Osteocyte (in vitro differentiated cells): ENCODE measurements at places on chromosomes 7 and 10. TPM values are rescaled to one million over a fixed set of nuclear protein-coding genes. Genes with fewer than 3 reads are reported as not detected.
A peak's percentile ranks its signal among the peaks of the same experiment; 100 is the strongest.

PTF1A gene
- not detected in 2 replicates for total RNA-seq

GIMAP6 gene
- total RNA-seq = not detected in 2 replicates

NEUROG3 gene
- not detected in 2 replicates for total RNA-seq

FAM204A gene
- total RNA-seq = 62.3 and 66.6 TPM in 2 replicates

RET gene
- total RNA-seq = 0.43 and 1.1 TPM in 2 replicates

DNAJB12 gene
- total RNA-seq = 42.4 and 43.0 TPM in 2 replicates

JAKMIP3 gene
- 0.64 and 0.65 TPM in 2 replicates for total RNA-seq

TLX1 gene
- total RNA-seq = not detected in 2 replicates

NPFFR1 gene
- not detected in 2 replicates for total RNA-seq

SRGN gene
- total RNA-seq = 30.0 and 35.9 TPM in 2 replicates

ZNF503 gene
- 38.5 and 42.1 TPM in 2 replicates for total RNA-seq

TSPAN12 gene
- 13.2 and 14.0 TPM in 2 replicates for total RNA-seq

DNA sequence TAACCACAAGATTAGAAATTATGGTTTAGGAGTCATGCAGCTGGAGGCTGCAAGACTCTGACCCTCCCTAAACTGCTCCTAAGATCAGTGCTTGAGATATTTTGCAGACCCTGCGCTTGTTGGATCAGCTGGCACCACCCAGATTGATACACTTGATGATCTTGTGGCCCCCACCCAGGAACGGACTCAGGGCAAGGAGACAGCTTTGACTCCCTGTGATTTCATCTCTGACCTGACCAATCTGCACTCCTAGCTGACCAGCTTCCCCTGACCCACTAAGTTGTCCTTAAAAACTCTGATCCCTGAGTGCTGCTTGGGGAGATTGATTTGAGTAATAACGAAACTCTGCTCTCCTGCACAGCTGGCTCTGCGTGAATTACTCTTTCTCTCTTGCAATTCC, 8.0 kb upstream of the RAB18 start:
- H3K4me3 ChIP-seq = no peak overlapping the region
- H3K27me3 ChIP-seq = peaks cover 88% of the 10 kb centered on the region
- DNase-seq = no peak
- H3K4me1 ChIP-seq = no peaks in the 10 kb centered on the region

- no peak for DNase-seq
- H3K27me3 ChIP-seq = no peaks in the 10 kb centered on the region
- no peak overlapping the region for H3K4me3 ChIP-seq
- no peaks in the 10 kb centered on the region for H3K36me3 ChIP-seq
- H3K27ac ChIP-seq = no peak overlapping the region
Observed at GRCh38 chr7:52079726-52080125, 763.1 kb upstream of the COBL start.

GRCh38 chr10:71939861-71940474, 24.2 kb upstream of the CHST3 start:
- no peak for DNase-seq
- no peaks in the 10 kb centered on the region for H3K36me3 ChIP-seq
- H3K27ac ChIP-seq = no peak overlapping the region
- H3K4me1 ChIP-seq = no peaks in the 10 kb centered on the region
- peaks cover 21% of the 10 kb centered on the region for H3K27me3 ChIP-seq

- no peaks in the 10 kb centered on the region for H3K27me3 ChIP-seq
- H3K4me1 ChIP-seq = peaks cover 2% of the 10 kb centered on the region
- no peak overlapping the region for H3K4me3 ChIP-seq
- no peak overlapping the region for H3K27ac ChIP-seq
- no peak for DNase-seq
Observed at GRCh38 chr7:38736138-38736537, 105.0 kb upstream of the AMPH start.

GRCh38 chr10:52814506-52814905, 41.9 kb upstream of the MBL2 start:
- no peaks in the 10 kb centered on the region for H3K36me3 ChIP-seq
- no peak overlapping the region for H3K27ac ChIP-seq
- H3K4me3 ChIP-seq = no peak overlapping the region
- no peak for DNase-seq
- H3K27me3 ChIP-seq = peaks cover 17% of the 10 kb centered on the region
- no peaks in the 10 kb centered on the region for H3K4me1 ChIP-seq

- DNase-seq = no peak
- no peaks in the 10 kb centered on the region for H3K36me3 ChIP-seq
- H3K4me3 ChIP-seq = no peak overlapping the region
- H3K27me3 ChIP-seq = no peaks in the 10 kb centered on the region
Observed at GRCh38 chr7:105309235-105310169, 79.2 kb downstream of the SRPK2 start.

- peaks cover 29% of the 10 kb centered on the region for H3K36me3 ChIP-seq
- H3K4me1 ChIP-seq = peaks cover 9% of the 10 kb centered on the region
Observed at GRCh38 chr7:94432817-94433216, 38.1 kb downstream of the COL1A2 start.

DNA sequence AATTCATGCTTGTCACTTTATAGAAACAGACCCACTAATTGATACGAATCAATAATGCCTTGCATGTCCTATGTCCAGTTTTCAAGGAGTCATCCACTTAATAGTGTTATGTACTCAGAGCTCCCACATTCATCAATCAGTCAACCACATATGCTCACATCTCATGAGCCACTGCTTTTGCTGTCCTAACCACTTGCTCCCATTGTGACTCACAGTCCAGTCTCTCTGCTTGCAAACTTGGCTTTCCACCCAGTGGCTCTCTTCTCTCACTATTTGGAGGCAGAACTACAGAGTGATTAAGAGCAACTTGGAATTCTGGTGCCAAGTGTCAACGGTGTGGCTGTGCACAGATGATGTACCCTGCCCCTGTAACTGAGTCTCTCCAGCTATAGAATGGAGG, 166.0 kb downstream of the SNX13 start:
- no peak overlapping the region for H3K4me3 ChIP-seq
- no peaks in the 10 kb centered on the region for H3K4me1 ChIP-seq
- H3K27ac ChIP-seq = no peak overlapping the region
- no peaks in the 10 kb centered on the region for H3K36me3 ChIP-seq
- no peak for DNase-seq

DNA sequence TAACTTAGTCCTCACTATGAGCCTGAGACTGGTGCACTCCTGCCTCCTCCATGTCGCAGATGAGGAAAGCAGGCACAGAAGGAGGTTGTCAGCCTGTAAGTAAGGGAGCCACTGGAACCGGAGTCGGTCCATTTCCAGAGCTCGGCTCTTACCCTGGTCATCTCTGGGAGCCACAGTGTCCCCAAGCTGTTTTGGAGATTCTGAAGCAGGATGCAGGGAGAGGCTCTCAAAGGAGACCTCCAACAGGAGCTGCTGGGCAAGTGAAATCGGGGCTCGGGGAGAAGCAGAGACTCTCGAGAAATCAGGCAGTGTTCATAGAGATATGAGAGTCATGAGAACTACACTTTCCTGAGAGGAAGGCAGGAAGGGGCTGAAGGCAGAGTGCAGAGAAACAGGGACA, 39.0 kb downstream of the VSTM4 start:
- peaks cover 14% of the 10 kb centered on the region for H3K27me3 ChIP-seq
- H3K4me3 ChIP-seq = no peak overlapping the region
- H3K36me3 ChIP-seq = no peaks in the 10 kb centered on the region
- DNase-seq = peak; percentile 77

- H3K4me1 ChIP-seq = peaks cover 11% of the 10 kb centered on the region
- H3K27me3 ChIP-seq = no peaks in the 10 kb centered on the region
- H3K36me3 ChIP-seq = peaks cover 10% of the 10 kb centered on the region
- H3K4me3 ChIP-seq = no peak overlapping the region
- peak overlapping the region; percentile 9 for H3K27ac ChIP-seq
Observed at GRCh38 chr7:97145068-97145467, 27.6 kb downstream of the SDHAF3 start.

DNA sequence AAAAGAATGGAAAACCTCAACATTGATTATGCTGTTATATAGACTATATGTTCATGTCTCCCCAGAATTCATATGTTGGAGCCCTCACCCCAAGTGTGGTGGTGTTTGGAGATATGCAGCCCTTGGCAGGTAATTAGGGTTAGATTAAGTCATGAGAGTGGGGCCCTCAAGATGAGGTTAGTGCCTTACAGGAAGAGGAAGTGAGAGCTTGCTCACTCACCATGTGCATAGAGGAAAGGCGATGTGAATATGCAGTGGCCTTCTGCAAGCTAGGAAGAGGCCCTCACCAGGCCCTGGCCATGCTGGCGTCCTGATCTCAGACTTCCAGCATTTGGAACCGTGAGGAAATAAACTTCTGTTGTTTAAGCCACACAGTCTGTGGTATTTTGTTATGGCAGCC, 14.8 kb downstream of the ZNF33A start:
- H3K36me3 ChIP-seq = peaks cover 73% of the 10 kb centered on the region
- H3K27ac ChIP-seq = no peak overlapping the region
- H3K27me3 ChIP-seq = no peaks in the 10 kb centered on the region
- DNase-seq = no peak

DNA sequence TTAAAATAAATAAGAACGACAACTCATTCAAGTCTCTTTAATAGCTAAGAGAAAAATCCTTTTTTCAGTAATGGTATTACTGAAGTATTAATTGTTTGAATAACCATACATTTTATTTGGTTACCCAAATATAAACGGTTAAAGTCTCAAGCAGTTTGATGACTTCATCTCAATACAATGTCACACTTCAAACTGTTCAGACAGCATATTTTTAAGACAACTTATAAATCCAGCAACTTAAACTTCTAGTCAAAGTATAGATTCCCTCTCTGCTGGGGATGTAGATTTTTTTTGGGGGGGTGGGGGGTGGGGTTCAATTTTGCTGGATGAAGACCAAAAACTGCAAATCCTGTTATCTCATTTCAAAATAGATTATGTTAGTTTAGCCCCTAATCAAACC, 42.0 kb downstream of the GNA12 start:
- no peaks in the 10 kb centered on the region for H3K36me3 ChIP-seq
- peak overlapping the region; percentile 85 for H3K27ac ChIP-seq
- no peaks in the 10 kb centered on the region for H3K27me3 ChIP-seq
- peak overlapping the region; percentile 22 for H3K4me3 ChIP-seq

DNA sequence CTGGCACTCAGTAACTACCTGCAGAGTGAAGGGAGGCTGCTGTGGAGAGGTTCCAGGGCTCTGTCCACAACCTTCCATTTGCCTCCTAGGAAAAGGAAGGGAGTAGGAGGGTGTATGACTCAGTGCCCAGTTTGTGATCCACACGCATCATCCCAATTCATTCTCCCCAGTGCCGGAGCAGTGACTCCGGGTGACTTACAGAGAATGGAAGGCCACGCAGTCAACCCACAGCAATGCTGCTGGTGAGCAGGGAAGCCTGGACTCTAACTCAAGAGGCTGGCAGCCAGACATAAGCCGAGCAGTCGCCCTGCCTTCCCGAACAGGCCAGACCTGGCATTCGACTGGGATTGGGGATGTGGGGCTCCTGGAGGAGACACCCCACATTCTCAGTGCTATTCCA, 139.9 kb downstream of the SH3PXD2A start:
- H3K27ac ChIP-seq = no peak overlapping the region
- H3K27me3 ChIP-seq = no peaks in the 10 kb centered on the region
- no peak for DNase-seq
- H3K4me1 ChIP-seq = peaks cover 3% of the 10 kb centered on the region
- no peaks in the 10 kb centered on the region for H3K36me3 ChIP-seq
- H3K4me3 ChIP-seq = no peak overlapping the region

DNA sequence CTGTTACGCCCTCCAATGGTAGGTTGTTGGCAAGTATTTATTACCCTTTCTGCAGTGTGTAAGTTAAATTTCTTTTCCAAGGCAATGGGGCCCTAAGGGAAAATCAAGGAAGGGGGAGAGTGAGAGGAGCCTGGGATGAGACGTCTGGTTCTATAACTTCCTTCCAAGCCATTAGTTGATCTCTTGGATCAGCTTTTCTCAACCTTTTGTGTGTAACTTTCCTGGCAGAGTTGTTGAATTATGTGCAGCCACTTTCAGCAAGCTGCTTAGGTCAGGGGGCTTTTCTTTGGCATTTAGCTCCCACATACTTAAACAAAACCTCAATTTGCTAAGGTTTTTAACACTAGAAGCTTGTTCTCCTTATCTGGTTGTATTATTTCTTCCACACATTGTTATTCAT, 127.1 kb downstream of the NXPH1 start:
- H3K4me1 ChIP-seq = no peaks in the 10 kb centered on the region
- no peak for DNase-seq
- no peak overlapping the region for H3K27ac ChIP-seq
- H3K36me3 ChIP-seq = no peaks in the 10 kb centered on the region

DNA sequence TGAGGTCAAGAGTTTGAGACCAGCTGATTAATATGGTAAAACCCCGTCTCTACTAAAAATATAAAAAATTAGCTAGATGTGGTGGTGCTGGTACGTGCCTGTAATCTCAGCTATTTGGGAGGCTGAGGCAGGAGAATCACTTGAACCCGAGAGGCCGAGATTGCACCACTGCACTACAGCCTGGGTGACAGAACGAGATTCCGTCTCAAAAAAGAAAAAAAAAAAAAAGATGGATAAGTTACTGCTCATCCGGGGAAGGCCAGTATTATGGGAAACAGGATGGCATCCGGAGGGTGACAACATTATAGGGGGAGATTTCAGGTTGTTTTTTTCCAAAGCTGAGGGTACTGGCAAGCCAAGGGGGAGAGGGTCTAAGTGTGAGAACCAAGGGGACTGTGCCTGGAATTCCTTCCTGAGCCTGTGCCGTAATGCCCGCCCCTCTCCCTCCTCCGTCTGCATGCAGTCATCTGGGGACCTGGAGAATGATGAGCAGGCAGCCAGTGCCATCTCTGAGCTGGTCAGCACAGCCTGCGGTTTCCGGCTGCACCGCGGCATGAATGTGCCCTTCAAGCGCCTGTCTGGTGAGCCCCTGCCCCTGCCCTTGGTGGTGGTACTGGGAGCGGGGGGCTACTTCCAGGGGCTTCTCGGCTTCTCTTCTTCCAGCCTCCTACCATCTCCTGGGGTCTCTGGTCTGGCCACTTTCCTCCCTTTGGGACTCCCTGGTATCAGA, 4.4 kb downstream of the LAMTOR4 start:
- no peaks in the 10 kb centered on the region for H3K27me3 ChIP-seq
- no peak for DNase-seq
- H3K4me3 ChIP-seq = no peak overlapping the region
- H3K27ac ChIP-seq = peak overlapping the region; percentile 31

DNA sequence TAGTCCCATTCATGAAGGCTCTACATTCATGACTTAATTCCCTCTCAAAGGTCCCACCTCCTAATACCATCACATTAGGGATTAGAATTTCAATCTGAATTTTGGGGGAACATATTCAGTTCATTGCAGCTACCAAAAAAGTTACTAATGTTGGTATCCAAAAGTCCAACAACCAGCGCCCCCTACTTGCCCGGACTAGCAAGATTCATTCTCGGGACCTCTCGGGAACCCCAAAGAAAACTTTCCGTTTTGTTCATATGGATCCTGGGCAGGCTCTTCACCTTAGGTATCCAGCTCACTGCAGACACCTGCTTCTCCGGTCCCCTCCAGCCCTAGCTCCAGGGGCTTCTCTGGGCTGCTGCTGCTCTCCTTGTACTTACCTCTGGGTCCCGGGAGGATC, 8.9 kb upstream of the GRK5 start:
- H3K27me3 ChIP-seq = no peaks in the 10 kb centered on the region
- H3K4me1 ChIP-seq = no peaks in the 10 kb centered on the region
- no peaks in the 10 kb centered on the region for H3K36me3 ChIP-seq
- no peak for DNase-seq
- no peak overlapping the region for H3K27ac ChIP-seq

GRCh38 chr10:104036518-104037260, 49.0 kb downstream of the COL17A1 start:
- H3K4me3 ChIP-seq = no peak overlapping the region
- H3K4me1 ChIP-seq = no peaks in the 10 kb centered on the region
- no peak for DNase-seq
- H3K27ac ChIP-seq = no peak overlapping the region

GRCh38 chr7:128785738-128786137, 6.0 kb upstream of the CCDC136 start:
- H3K4me1 ChIP-seq = peaks cover 3% of the 10 kb centered on the region
- H3K36me3 ChIP-seq = peaks cover 3% of the 10 kb centered on the region
- peaks cover 31% of the 10 kb centered on the region for H3K27me3 ChIP-seq
- H3K4me3 ChIP-seq = no peak overlapping the region
